ENCODE measurements at places on chromosomes 5 and 9.

DNA sequence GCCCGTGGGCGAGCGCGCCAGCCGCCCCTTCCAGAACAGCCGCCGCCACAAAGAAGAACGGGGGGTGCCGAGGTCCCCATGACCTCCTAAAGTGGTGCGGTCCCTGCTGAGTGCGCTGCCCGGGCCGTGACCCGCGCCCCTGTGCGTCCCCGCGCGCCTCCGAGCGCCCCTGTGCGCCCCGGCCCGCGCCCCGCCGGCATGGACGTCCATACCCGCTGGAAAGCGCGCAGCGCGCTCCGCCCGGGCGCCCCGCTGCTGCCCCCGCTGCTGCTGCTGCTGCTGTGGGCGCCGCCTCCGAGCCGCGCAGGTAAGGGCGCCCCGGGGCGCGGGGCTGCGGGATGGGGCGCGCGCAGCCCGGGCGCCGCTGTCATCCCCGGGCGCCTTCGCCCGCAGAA lies 384 bp downstream of the COL5A1 start:
- peak; percentile 6 for ATAC-seq

- no peak for ATAC-seq
Observed at GRCh38 chr9:13395156-13395555, 115.7 kb upstream of the MPDZ start.

DNA sequence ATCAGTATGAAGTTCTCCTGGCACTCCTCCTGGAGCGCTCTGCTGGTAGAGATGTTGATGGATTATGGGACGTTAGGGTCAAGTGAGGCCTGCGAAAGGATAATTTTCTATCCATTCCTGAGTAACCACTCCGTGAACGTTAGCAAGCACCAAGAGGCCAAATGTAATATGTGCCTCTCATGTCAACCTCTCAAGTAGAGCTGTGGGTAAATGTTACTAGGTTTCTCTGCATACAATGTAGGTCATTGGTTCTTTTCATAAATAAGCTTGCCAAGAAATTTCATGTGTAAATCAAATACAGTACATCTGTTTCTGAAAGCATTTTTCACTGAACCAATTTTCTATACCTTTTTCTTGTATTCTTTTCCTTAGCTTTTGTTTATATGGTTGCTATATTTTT lies 126.3 kb downstream of the KDM4C start:
- ATAC-seq = no peak

DNA sequence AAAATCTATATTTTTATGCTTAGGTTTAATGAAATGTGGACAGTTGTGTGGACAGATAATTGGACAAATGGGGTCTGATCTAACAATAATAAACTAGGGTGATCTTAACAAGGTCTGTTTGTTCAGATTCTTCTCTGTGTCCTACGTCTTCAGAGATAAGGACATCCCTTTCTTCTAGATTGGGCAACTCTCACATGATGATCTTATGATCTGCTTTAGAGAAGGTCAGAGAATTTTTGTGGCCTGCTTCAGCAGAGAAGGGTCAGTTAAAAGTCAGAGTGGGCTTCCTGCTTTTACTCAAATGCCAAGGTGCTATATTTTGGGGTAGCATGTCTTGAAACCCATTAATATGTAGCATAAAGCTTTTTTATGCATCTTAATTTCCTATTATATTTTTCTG lies 63.8 kb upstream of the RGMB start:
- no peak for ATAC-seq

DNA sequence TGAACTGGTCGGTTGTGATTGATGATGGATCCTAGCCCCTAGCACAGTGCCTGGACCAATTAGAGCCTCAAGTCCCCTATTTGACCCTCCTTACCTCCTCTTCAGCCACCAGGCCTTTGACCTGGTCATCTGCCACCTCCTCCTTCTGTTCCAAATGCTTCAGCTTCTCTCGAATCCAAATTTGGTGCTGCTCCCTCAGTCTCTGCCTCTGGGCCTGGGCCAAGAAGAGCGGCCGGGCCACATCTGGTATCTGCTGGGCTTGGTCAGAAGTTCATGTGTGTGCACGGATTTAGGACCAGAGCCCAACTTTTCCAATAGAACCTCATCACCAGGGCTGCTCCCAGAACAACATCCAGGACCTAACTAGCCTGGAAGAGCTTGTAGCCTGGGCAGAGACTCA lies 6.5 kb downstream of the SLC35A4 start:
- ATAC-seq = no peak

- peak; percentile 9 for ATAC-seq
Observed at GRCh38 chr9:134210908-134211810, 46.8 kb upstream of the RNU6ATAC start.

- peak; percentile 46 for ATAC-seq
Observed at GRCh38 chr9:81814794-81815464, 113.3 kb upstream of the SPATA31D4 start.

- ATAC-seq = no peak
Observed at GRCh38 chr9:90368241-90368640, 274.4 kb downstream of the DIRAS2 start.

GRCh38 chr5:115961381-115962238 lies 665 bp upstream of the LVRN start:
- ATAC-seq = no peak

DNA sequence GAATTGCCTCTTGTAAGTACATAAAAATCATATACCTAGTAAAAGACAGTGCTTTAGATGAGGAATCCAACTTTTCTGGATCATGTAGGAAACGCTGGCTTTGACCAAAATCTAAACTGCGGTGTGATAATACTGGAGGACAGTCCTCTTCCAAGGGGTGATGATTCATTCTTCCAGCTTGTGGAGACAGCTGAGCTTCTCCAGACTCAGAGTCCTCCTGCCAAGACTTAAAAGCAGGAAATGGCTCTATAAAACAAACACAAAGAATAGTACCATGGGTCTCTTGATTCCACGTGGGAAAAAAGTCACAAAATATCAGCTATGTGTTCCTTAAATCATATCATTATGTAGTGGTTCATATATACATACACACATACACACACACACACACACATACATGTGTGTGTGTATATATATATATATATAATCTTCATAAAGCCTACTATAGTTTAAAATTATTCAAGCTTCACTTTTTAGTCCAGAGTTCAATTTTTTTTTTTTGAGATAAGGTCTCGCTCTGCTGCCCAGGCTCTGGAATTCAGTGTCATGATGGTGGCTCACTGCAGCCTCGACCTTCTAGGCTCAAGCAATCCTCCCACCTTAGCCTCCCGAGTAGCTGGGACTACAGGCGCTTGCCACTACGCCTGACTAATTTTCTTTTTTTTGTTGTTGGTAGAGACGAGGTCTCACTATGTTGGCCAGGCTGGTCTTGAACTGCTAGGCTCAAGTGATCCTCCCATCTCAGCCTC lies 65.0 kb downstream of the PKD2L2 start:
- peak; percentile 57 for ATAC-seq

DNA sequence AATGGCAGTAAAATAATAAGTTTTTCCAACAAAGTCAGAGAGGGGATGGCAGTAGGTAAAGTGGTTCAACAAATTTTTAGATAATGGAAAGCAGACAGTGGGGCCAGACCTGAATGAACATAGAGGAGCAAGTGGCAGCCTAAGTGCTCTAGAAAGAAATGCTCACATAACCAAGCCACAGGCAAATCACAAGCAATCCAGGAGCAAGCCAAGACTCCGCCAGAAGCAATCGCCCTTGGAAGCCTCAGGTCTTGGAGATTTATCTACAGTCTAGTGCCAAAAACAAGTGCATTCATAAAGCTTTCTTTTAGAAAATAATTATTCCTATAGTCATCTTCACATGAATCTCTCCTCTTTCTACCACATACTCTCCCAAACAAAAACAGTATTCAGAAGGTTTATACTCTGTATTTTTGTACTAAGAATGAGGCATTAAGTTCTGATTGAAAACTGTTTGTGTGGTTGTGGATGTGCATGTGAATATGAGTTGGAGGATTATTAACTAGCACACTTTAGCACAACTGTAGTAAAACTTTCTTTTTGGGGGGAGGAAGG lies 375.5 kb downstream of the CDH9 start:
- no peak for ATAC-seq

- no peak for ATAC-seq
Observed at GRCh38 chr5:78610163-78610583, 38.4 kb downstream of the LHFPL2 start.

- ATAC-seq = peak; percentile 89
Observed at GRCh38 chr9:80699511-80699998, 989.8 kb downstream of the TLE1 start.

GRCh38 chr9:126885131-126885641 lies 24.7 kb downstream of the ZBTB34 start:
- ATAC-seq = no peak

- peak; percentile 88 for ATAC-seq
Observed at GRCh38 chr9:97740848-97741821, 44.0 kb upstream of the XPA start.

DNA sequence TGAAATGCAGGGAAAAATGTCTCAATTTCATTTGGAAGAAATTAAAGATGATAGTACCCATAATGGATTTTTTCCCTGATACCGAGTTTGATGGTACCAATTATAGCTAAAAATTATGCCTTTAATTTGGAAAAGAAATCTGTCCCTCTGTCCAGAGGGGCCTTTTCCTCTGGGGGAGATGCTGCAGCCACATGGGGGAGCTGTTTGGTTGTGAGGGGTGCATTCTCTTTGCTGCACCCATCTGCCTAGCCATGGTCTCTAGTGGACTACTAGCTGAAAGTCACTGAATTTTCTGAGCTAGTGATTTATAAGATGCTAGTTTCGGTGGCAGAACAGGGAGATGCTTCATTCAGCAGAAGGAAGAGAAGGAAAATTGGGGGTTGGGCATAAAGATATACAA lies 9.6 kb downstream of the SEC61B start:
- no peak for ATAC-seq

DNA sequence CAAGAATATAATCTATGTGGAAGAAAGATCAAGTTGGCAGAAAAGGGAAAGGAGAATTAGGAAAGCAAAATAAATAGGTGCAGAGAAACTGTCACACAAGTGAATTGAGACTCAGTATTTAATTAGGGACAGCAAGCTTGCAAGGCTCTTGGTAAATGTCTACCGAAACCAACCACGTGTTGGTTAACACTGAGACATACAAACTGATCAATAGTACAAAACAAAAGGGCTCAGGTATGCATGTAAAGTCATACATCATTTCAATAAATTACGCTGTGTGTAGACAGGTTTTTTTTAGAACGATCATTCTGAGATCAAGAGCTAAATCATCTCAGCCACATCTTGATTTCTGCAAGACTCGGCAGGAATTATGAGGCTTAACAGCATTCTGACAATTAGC lies 225.4 kb downstream of the EBF1 start:
- no peak for ATAC-seq

GRCh38 chr5:169248550-169248949 lies 52.4 kb downstream of the SLIT3 start:
- no peak for ATAC-seq

Measured in esophagus mucosa (tissue), 1 donor.